ENCODE measurements at places on chromosomes 7 and 10.

DNA sequence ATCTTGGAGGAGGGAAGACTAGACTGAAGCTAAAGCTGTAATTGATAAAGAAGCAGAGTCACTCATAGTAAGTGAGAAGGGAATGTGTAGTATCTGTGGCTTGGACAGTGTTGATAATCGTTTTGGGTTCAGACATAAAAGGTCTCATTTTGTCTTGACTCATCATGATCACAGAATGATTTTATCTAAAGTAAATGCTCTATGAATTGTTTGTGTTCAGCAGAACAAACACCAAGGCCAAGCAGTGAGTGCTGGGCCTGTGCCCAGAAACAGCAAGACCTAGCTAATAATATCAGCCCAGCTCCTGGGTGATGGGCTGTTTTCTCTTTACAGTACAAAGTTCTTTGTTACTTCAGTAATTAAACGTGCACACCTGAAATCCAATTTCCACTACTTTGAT is 26.7 kb upstream of the CD36 start:
- peak; percentile 56 for DNase-seq

GRCh38 chr10:31484431-31485135 is 165.6 kb downstream of the ZEB1 start:
- DNase-seq: no peak

DNA sequence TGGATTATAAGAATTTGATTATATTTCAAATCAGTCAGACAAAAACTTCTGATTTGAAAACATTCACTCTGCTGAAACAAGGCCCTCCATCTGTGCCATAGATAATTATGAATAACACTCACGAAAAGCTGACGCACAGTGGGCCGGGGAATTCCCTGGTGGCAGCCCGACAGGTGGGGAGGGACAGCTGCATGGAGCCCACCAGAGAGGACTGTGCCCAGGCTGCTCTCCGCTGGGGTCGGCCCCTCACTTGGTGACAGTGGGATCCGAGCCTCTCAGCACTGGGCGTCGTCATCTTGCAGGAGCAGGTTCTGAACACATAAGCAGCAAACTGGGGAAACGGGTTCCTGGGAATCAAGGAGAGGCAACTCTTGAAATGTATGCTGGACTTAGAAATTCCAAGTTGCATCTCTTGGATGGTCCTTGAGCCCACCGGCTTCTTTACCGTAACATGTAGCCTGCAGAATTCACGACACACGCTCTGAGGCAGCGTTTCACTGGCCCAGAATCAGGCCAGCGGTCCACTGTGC is 41.4 kb downstream of the AFAP1L2 start:
- DNase-seq: no peak

- no peak for DNase-seq
Measured at GRCh38 chr7:55187701-55188491, 169.1 kb downstream of the EGFR start.

GRCh38 chr7:20350518-20350951 is 19.8 kb downstream of the ITGB8 start:
- DNase-seq: no peak

DNA sequence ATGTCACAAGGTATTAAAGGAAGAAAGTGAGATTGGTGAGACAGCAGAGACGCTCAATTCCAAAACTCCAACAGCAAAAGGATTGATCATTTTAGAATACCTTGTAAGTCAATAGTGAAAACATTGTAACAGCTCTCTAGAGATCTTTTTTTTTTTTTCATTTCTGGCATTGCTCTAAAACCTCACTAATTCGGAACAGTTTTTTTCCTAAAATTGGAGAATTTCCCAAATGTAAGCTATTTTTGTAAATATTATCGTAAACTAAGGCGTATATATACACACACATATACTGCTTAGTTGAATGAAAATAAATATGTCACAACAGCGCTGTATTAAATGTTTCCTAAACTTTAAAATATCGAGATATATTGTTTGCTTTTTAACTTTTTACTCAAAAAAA is 30.6 kb upstream of the CELF2 start:
- DNase-seq: no peak

- no peak for DNase-seq
Measured at GRCh38 chr10:14092799-14093198, 237.9 kb downstream of the FRMD4A start.

DNA sequence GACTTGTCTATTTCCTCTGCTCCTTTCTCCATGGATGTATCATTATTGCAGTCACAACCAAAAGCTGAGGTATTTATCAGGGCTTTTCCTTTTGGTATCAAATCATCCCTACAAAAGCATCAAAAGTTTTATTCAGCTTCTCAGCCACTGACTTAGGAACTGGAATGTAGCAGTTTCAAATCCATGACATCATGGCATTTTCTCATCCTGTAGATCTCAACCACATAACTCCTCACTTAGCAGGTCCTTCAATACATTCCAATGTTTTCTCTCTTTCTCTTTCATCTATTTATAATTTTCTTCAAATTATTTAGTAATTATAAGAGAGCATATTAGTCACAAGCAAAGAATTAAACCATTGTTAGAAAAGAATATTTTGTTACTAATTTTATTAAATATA is 537.4 kb upstream of the SORCS1 start:
- no peak for DNase-seq

DNA sequence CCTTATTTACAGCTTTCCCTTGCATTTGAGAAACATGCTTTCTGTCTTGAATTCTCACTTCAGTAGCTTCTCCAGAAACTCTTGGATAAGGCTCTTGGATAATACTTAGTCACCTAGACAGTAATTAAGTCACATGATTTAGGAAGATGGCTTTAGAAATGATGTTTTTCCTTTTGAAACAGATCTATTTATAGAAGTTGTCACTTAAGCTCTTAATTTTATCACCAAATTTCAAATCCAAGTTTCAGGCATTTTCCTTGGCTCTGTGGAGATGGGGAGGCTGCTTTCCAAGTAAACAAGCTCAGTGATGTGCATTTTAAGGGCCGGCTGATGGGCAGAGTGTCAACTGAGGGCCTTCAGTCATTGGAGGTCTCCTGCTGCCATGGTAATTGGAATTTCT is 130.3 kb downstream of the SRI start:
- DNase-seq: no peak

- DNase-seq: peak; percentile 71
Measured at GRCh38 chr10:27558612-27559020, 54.5 kb downstream of the RAB18 start.

DNA sequence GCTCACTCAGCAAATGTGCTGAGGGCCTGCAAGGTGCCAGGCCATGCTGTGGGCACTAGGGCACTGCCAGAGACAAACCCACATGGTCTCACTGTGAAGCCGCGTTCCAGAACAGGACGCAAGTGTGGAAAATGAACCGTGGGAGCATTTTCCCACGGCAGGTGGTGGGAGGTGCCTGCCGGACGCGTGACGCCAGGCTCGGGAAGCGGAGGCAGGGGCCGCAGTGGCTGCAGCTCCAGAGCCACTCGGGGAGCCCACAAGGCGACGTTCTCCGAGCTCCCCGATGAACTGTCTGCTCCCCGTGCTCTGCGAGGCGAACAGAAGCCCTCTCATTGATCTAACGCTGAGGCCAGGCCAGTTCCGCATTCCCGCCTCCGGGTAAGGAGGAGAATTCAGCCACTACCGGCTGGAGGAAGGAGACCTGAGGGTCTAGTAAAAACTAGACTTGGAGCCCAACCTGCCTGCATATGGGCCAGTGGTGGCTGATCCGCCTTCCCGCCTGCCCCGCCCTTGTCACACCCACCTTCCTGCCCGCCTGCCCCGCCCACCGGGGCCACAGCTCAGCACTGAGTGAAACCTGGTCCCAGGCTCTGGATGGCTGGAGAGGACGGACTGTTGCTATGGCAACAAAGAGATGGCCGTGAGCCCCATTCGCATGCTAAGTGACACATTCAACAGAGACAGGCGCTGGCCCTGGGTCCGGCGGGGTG is 13.1 kb downstream of the ADGRA1 start:
- DNase-seq: peak; percentile 22

DNA sequence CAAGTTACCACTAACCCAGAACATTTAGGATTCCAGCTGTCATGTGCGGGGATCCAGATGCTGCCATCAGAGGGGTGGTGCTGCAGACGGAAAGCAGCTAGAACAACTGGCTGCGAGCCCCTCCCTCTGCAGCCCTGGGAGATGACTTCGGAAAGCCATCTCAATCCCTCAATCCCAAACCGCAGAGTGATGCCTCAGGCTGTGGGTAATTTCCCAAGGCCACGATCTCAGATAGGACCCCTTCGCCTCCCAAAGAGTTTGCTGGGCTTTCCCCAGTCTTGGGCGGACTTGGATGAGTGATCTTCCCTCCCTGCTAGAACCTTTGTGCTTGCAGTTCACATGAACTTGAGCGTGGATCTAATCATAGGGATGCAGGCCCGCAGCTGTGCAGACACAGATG is 71.3 kb upstream of the EN2 start:
- DNase-seq: no peak

DNA sequence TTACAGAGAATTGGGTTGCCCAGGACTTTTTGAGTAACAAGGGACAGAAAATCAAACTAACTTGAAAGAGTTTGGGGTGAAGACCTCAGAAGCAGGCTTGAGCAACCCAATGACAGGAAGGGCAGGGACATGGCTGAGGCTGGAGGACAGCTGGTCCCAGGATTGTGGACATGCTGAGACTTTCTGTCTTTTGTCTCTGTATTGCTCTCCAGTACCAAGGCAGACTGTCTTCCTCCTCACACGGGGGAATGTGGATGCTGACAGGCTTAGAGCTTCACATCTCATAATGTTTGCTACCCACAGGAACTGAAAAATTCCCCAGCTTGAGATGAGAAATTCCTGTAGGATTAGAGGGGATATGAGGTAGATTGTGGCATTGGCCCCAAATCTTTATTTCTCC is 229.6 kb downstream of the PHF14 start:
- no peak for DNase-seq

GRCh38 chr7:92446869-92447344 is 375 bp upstream of the GATAD1 start:
- peak; percentile 92 for DNase-seq

DNA sequence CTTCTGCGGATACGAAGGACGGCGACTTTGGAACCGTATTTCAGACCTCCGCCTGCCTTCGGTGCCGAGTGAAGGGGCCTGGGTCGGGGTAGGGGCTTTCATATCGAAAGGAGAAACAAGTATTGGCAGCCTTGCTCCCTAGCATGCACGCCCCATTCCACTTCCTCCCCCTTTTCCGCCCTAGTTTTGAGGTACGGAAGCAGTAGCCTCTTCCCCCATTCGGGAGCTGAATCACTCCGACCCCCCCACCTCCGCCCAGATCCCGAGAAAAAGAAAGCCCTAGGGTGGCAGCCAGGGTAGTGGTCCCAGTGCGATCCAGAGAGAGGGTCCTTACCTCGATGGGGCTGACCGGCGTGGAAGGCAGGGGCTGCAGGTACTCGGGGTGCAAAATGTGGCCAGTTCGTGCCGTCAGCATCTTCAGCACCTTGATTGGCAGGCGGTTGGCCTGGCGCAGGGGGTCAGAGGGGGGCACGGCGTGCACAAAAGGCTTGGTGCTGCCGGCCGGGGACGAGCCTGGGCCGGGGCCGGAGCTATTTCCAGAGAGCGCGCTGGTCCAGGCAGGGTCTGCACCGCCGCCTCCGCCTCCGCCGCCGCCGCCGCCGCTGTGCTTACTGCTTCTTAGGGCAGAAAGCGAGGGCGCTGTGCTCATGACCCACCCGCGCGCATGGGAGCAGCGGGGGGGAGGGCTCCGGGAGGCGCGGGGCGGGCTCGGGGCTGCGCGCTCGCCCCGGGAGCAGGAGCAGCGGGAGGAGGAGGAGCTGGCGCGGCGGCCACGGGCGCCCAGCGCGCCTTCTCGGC is 594 bp downstream of the ZNF503 start:
- DNase-seq: no peak

GRCh38 chr7:112331492-112331891 is 118.8 kb upstream of the IFRD1 start:
- DNase-seq: no peak

- no peak for DNase-seq
Measured at GRCh38 chr10:90306187-90306586, 551.7 kb downstream of the HTR7 start.

- DNase-seq: no peak
Measured at GRCh38 chr7:138449580-138449979, 10.5 kb upstream of the TRIM24 start.

- DNase-seq: peak; percentile 23
Measured at GRCh38 chr7:78018641-78019446, 220.3 kb downstream of the PHTF2 start.

DNA sequence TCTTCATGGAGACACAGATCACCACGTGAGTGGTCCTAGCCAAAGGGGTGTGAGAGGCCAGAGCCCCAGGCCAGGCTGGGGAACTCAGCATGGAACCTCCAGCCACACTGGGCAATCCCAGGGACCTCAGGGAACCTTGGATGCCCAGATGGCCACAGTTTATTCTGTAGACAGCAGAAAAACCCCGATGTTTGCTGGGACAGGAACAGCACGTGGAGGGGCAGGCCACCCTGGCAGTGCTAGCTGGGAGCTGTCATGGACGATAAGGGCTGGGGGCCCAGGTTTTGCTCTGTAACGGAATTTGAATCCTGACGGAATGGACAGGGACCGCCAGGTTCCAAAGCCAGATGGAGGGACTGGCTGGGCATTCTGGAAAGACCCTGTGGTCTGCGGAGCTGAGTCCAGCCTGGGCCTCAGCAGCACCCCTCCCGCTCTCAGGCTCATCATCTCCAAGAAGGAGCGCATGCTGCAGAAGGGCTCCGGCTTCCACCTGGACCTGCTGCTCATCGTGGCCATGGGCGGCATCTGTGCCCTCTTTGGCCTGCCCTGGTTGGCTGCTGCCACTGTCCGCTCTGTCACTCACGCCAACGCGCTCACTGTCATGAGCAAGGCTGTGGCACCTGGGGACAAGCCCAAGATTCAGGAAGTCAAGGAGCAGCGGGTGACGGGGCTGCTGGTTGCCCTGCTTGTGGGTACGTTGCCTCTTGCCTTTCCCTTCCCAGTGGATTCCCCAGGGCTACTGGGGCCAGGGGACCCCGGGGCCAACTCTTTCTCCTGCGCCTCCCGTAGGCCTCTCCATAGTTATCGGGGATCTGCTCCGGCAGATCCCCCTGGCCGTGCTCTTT is 5.6 kb downstream of the FASTK start:
- DNase-seq: no peak

DNA sequence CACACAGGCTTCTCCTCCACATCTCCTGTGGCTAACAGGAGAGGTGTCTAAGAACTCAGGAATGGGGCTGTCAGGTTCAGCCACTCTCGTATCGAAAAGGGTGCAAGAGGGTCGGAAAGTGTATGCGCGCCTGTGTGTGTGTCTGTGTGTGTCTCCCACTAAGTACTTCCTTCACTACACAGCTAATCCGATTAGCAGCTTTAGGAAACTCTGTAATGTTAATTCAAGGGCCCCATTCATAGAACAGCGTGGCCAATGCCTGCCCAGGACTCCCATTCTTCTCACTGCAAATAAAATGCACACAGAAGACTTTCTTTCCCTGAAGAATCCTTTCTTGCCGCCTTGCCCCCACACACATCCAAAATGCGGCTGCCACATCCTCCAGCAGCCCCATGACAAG is 39.9 kb downstream of the TLL2 start:
- DNase-seq: no peak

DNA sequence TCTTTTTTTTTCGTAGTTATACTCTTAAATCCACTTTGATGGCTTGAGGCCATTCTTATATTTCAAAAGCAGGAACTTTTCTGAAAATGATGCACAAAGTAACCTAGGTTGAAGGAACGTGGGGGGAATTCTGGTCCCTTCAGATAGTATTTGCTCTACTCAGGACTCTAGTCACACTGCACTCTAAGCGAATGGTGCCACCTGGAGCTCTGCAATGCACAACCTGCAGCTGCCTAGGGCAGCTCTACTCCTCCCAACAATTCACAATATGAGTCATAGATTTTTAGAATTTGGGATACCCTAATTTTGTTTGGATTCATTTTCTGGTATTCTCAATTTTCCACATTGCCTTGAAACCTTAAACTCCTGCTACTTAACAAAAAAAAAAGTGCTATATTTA is 17.3 kb downstream of the SYPL1 start:
- DNase-seq: no peak

Measured in hematopoietic multipotent progenitor cell treated with erythropoietin and hydrocortisone succinate and interleukin-3 and kit ligand, for 8 days (in vitro differentiated cells).